CD8-positive, alpha-beta memory T cell (primary cell): ENCODE measurements at places on chromosomes 1 and 21.

DNA sequence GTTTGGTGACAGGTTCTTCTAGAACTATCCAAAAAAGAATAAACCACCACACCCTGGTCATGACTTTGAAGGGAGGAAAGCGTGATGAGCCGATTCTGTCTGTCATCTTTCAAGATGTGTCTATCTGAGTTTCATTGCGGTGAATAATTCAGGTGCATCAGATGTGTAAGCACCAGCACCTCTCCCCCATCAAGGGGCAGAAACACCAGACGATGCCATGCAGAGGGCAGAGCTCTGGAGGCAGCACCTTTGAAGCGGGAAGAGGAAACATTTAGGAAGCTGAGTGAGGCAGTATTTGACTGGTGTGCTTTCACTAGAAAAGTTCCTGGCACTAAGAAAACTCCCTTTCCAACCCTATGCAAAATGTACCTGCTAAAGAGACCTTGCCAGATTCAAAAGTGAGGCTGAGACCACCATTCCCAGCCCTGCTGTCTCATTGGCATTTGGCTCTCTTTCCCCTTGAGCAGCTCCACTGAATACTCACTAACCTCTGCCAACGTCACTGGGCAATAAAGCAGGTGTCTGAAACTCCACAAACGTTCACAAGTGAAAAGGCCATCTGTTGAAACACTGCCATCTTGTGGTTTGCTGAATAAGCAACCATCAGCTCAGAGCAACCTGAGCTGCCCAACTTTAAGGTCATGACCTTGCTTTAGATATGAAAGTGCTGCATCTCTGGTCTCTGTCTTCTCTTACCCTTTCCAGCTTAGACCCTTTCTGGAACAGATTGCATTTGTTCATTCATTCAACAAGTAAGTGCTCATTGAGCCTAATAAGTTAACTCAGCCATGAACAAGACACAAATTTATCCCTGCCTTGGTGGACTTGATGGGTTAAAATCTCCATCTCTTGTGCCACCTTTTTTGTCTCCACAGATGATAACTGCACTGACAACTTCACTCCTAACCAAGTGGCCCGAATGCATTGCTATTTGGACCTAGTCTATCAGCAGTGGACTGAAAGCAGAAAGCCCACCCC lies 228.6 kb downstream of the PAPPA2 start:
- no peak for DNase-seq

DNA sequence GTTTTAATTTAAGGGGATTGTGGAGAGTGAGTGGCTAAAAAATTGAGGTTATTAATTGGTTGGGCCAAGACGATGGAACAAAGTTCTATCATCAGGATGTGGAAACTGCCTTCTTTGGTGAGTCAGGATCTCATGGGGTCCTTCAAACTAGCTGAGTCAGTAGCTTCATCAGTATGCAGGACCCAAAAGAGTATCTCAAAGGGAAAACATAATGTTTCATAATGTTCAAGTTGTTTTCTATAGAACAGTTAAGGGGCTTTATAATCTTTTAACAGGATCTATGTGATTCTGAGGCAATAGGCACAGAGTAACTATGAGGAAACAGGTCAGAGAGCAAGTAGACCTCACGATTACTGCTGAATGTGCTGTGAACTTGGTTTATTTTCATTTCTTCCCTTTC lies 3.2 kb upstream of the OLFML2B start:
- DNase-seq, result no peak

GRCh38 chr1:21206117-21206516 lies 29.4 kb upstream of the EIF4G3 start:
- no peak for DNase-seq

GRCh38 chr1:48066936-48067335 lies 69.8 kb upstream of the TRABD2B start:
- DNase-seq, result no peak

- no peak for DNase-seq
Measured at GRCh38 chr1:93608187-93609109, 73.2 kb downstream of the BCAR3 start.

GRCh38 chr1:46719689-46720088 lies 775 bp upstream of the EFCAB14 start:
- DNase-seq, result no peak

- no peak for DNase-seq
Measured at GRCh38 chr1:200410566-200410878, 686 bp upstream of the ZNF281 start.

DNA sequence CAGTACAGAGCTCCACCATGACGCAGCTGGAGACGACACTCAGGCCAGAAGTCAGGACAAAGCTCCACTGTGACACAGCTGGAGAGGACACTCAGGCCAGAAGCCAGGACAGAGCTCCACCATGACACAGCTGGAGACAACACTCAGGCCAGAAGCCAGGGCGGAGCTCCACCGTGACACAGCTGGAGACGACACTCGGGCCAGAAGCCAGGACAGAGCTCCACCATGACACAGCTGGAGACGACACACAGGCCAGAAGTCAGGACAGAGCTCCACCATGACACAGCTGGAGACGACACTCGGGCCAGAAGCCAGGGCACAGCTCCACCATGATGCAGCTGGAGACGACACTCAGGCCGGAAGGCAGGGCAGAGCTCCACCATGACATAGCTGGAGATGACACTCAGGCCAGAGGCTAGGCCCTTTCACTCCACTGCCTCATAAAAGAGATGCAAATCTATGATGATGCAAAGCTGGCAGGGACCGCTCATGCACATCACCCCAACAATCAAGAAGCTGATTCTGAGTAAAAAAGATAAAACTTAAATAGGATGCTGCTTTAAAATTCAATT lies 13.6 kb upstream of the OR2B11 start:
- no peak for DNase-seq

DNA sequence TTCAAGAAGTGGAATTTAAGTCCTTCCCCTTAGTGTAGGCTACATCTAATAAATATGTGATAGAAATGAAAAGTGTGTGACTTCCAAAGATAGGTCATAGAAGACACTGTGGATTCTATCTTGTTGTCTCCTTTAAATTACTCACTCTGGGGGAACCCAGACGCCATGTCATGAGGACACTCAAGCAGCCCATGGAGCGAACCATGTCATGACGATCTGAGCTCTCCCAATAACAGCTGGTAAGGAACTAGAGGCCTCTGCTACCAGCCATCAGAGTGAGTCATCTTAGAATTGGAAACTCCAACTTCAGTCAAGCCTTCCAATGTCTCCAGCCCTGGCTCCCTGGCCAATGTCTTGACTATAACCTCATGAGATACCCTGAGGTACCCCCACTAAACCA lies 6.3 kb downstream of the COA7 start:
- DNase-seq, result no peak

DNA sequence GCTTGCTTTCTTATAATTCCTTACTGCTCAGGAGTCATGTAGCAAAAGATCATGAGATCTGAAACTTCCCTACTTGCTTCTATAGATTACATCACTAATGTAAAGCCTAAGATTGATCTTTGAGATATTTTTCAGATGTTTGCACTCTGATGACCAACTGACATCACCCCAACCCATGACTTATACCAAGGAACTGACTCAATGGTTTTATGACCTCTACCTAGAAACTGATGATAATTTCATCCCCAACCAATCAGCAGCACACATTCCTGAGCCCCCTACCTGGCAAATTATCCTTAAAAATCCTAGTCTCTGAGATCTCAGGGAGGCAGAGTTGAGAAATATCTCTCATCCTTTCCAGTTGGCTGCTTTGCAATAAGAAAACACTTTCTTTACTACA lies 122.3 kb upstream of the CAMK1G start:
- DNase-seq, result no peak

GRCh38 chr1:56780826-56781225 lies 38.4 kb downstream of the FYB2 start:
- DNase-seq, result no peak

DNA sequence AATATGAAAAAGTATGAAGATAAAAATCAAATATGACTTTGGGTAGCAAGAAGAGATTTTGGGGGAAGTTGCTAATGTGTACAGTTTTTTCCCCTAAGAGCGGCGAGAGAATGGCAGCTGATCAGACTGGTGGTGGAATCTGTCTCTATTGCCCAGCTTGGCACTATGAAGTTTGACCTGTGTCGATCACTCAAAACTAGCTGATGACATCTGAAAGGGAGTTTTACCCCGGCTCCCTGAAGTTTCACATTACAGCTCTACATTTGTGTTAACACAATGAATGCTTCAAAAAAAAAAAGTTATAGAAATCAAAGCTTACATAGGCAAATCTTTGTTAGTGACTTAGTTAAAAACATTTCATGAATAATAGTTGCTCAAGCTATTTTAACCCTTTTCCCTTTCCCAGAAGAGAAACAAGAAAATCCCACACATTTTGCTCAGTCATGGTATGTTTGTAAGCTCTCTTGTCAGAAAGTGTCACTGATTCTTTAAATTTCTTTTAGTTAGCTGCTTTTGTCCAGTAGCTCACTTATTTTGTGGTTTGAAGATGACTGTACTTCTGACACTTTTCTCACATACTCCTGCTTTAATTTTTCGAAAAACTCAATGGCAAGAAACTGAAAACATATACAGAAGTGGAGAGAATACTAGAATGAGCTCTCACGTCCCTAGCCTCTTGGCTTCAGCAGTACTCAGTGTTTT lies 41.3 kb downstream of the DYRK1A start:
- no peak for DNase-seq

- DNase-seq, result no peak
Measured at GRCh38 chr1:22408230-22408629, 43.4 kb upstream of the ZBTB40 start.

DNA sequence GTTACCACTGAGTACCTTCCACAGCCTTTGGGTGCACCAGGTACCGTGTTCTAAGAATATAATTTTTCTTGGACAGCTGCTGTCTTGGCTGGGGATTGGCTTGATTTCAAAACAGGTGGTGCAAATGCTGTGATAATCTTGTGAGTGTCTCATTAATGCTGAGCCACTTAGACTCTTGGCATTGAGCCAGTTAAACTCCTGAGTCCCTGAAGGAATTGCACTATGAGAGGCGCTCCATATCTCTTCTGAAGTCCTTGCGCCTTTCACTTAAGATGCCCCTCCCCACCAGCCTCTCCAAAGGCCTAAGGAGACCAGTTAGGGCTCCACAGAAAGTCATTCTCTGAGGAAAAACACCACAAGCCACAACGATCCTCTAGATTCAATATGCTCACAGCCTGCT lies 51.0 kb downstream of the BACH1 start:
- DNase-seq, result no peak

GRCh38 chr21:39873687-39874086 lies 6.4 kb downstream of the PCP4 start:
- DNase-seq, result no peak

DNA sequence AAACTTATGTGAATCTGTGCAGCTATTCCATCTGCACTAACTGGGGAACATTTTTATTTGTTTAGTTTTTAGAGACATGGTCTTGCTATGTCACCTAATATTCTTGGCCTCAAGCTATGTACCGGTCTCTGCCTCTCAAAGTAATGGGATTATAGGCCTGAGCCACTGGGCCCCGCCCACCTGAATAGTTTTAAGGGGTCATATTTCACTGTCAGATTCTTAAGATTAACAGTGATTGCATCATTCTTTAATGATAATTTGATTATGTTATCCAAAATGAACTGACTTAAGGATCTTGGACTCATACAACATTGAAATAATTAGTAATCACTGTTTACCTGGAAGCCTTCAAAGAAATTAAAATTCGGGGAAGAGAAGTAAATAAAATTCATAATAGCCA lies 12.6 kb upstream of the KLF18 start:
- DNase-seq, result no peak

DNA sequence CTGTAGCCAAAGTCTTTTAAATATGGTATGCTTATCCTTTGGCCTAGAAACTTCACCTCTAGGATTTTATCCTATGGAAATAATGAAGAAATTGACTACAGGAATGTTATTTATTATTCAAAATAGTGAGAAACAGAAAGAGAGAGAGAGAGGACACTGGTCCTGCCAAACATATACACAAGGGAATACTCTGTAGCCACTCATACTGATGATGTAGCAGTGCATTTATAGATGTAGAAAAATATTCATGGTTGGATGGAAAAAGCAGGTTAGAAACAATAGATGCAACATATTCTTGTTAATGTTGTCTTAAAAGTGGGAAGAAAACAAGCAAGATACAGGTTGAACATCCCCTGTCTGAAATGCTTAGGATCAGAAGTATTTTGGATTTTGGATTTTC lies 22.2 kb upstream of the EPHB2 start:
- no peak for DNase-seq

DNA sequence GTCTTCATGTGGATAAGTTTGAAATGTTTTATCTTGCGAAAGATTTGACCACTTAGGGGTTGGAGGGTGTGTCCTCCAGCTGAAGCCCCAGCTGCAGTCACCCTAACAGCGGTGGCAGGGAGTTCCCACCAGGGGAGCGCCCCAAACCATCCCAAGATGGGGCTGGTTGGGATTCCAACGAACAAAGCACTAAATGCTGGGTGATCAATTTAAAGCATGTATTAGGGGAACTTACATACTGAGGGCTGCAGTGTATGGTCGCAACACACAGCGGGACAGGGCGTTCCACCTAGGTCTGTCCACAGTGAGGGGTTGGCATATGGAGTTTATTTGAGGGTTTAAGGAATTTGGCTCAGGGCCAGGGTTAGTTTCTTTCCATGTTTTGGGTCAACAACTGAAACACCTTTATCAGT lies 26.3 kb downstream of the SLC37A1 start:
- DNase-seq, result no peak

DNA sequence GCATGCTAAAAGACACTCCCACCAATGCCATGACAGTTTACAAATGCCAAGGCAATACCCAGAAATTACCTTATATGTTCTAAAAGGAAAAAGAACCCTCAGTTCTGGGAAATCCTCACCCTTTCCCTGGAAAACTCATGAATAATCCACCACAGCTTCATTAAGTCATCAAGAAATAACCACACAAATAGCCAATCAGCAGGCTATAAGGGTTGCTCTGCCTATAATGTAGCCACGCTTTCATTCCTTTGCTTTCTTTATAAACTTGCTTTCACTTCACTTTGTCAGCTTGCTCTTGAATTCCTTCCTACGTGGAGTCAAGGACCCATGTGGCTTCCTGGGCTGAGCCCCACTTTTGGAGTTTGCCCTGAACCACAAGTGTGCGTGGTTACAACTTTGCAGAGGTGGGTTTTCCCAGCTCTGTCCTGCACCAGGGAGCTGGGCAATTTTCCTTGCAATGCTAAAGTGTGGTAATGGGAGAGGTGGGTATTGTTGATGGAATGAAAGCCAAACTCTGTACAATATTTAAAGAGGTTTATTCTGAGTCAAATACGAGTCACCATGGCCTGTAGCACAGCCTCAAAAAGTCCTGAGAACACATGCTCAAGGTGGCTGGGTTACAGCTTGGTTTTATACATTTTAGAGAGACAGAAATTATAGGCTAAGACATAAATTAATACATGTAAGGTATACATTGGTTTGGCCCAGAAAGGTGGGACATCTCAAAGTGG lies 42.2 kb upstream of the COG2 start:
- DNase-seq, result no peak

DNA sequence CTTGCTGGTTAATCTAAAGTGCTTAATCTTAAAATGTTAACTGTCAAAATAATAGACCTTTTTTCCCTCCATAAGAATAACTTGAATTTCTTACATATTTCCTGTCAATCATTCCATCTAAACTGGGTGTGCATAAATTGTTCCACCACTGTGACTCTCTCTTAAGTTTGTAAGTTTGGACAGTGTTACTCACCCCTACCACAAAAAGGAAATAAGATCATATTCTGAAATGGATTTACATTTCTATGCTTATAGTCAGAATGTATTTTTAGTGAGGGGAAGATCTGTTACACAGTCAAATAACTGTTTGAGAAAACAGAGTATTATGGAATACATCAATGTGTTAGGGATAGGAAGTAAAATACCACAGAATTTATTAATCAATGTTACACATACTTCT lies 109.6 kb upstream of the DPYD start:
- DNase-seq, result no peak
